ENCODE measurements at places on chromosomes 6 and 20.

DNA sequence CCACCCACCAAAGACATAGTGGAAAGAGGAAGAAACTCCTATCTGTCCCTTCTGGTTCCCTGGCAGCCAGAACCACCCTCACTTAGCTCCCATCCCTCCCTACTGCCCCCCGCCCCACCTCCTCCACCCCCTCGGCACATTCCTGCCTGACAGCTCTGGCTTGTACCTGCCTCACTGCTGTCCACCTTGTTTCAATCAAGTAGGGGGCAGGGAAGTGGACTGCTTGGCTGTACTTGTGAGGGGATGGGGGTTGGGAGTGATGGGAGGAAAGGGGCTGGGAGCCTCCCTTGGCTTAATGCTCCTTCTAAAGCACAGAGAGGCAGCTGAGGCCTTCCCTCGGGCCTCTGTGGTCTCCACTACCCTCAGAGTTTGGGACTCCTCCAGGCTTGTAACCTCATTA, 22.1 kb upstream of the ZNF76 start:
- DNase-seq: no peak

DNA sequence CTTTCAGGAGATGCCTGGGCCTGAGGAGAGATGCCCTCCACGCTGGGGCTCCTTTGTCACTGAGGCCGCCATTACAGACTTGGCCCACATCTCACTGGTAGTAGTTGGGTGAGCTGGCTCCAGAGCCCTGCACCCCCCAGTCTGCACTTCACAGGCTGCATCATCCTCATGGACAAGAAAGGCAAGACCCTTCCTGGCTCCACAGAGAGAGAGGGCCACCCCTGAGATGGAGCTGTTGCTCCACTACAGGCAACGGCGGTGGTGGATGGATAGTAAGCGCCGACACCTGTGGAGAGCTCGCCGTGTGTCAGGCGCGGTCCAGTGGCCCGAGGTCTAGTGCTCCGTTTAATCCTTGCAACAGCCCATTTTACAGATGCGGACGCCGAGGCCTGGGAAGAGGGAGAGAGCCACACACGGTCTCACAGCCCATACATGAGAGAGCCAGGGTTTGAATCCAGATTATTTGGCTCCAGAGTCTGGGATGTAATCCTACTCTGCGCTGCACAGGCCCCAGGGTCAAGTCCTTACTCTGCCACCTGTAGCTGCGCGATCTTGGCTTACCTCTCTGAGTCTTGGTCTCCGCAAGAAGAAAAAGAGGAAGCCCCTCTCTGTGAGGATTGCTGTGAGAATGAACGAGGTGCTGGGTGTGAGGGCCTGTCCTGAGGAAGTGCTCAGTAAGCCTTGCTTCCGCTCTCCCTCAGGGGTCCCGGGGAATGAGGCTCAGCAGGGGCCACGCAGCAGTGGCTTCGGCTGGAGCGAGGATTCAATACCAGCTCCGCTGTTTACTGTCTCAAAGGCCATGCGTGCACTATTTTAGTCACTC, 34.5 kb downstream of the SPDEF start:
- DNase-seq: no peak

- no peak for DNase-seq
Observed at GRCh38 chr6:42449917-42450476, 1.7 kb downstream of the TRERF1 start.

DNA sequence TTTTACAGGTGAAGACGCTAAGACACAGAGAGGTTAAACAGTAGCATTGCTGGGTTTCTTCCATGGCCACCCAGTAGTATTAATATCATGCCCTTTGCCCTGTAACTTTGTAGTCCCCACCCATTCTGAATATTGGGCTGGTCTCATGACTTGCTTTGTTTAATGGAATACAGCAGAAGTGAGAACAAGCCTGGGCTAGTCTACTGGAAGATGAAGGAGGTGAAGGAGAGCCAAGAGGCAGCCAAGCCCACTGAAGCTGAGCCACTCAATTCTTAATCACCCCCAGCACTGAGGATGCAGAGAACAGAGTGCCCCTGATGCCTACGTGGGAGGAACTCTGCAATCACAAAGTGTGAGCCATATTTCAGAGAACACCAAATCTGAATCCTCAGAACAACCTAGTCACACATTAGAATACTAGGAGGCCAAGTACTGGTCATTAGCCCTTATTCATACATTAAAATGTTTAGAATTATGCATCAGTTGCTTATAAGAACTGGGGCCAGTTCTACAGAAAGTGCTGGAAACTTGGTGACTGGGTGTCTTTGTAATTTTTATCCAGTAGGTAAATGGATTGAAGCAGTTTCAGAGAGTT, 270.1 kb upstream of the PRND start:
- no peak for DNase-seq
